ENCODE measurements at places on chromosomes 6 and 20.

DNA sequence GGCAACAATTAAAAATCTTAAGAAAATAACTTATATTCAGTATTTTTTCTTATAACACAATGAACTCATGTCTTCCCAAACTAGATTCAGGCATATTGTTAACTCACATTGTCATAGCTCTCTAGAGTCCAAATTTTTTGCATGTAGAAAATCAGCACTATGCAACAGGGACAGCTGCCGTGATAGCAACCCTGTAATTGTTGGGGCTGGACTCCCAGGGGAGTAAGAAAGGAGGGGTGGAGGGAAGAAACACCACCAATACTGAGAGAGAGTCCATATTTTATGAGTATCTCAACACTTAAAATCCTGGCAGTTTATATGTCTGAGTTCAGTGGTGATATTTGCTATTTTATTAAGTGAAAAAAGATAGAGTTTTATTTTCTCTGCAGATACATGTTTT lies 89.6 kb upstream of the HS3ST5 start:
- no peak for DNase-seq

DNA sequence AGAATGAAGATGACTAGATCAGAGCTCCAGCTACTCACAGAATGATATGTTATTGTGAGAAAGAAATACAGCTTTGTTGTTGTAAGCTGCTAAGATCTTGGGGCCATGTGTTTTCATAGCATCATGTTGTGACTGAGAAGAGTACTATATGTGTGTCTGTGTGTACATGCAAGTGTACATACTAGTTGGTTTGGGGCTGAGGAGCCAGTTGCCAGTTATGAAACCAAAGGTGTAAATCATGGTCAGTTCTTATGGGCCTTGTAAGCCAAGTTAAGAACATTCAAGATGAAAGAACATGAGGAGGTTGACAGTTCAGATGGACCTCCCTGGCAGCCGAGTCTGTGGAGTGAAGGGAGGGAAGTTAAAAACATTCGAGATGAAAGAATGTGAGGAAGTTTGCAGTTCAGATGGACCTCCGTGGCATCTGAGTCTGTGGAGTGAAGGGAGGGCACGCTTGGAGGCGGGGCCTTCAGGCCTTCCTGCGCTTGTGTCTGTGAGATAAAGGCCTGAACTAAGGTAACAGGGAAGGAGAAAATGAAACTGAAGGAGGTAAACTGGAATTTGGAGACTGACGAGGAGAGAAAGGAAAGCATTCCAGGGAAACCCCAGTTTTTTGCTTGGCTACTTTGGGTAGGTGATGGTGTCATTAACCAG lies 13.9 kb downstream of the AFDN start:
- no peak for DNase-seq

DNA sequence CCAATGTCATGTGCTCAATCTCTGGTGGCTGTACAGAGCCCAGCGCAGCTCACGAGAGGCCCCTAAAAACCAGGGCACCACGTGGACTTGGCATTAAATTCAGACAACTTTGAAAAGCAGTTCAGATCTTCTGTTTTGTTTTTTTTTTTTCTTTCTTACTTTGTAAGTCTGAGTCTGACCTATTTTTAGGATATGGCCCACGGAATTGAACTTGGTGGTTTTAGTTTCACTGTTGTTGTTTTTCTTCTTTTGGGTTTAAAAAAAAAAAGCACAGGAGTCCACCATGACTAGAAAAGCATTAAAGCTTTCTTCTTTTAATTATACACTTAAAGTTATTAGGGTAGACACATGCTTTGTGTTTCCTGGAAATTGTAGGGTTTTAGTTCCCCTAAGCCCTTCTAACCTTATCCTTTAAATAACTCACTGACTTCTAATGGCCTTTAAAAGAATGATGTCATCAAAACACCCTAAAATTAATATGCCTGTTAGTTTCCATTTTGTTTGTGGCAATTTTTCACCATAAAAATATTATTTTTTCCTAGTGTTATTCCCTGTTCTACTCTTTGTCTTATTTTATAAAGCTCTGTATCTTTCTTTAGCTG lies 48.5 kb upstream of the CCN2 start:
- DNase-seq: no peak

GRCh38 chr6:56899311-56899710 lies 55.6 kb upstream of the BEND6 start:
- no peak for DNase-seq

DNA sequence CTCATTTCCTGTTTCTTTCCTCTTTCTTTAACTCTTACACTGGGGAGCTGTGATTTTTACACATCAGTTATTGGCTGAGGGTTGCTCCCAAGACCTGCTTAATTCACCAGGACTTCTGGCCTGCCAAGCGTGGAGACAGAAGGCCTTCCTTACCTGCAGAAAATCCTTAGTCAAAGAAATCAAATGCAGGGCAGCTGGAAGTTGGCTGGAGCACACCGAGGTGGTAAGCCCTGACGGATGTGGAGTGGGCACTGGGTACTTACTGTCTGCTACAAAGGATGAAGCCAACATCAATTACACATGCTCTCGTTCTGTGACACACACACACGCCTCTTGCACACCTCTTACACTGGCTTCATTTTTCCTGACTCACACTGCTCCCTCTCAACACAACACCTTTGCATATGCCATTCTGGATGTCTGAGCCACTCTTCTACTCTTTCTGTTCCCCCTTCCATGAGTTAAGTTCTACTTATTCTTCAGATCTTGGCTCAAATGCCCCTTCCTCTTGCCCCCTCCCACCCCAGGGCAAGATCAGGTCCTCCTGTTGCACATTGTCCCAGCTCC lies 61.6 kb downstream of the TTI1 start:
- DNase-seq: no peak

GRCh38 chr6:14664621-14665315 lies 547.2 kb downstream of the CD83 start:
- DNase-seq: no peak

DNA sequence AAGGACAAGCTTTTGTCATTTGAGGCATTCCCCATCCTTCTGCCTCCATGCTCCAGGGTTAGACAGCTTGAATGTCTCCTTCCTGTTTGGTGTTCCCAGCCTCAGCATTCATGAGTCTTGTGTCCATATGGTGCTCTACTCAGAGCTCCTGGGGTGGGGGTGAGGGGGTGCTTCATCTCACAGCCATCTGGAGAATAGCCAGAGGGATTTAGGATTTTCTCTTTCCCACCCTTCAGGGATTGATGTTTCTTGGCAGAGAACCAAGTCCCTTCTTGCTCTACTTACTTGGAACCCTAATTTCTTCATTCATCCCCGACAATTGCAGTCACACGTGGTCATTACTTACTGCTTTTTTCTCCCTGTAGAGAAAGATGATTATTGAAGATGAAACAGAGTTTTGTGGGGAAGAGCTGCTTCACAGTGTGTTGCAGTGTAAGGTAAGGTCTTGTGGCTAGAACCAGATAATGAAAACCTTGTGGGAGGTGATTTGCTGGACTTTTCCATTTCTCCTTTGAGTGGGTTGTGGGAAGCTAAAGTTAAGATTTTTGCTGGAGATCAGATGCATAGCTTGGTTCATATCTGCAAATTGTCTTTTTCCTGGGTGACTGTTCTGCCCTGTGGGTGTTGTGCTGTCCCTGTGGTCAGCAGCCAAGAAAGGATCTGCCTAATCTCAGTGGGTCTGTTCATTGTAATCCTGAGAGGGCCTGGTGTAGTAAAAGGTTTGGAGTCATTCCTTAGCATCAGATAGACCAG lies 18.6 kb downstream of the CMTR1 start:
- no peak for DNase-seq

- DNase-seq: no peak
Measured at GRCh38 chr20:22617160-22617559, 32.8 kb upstream of the FOXA2 start.

DNA sequence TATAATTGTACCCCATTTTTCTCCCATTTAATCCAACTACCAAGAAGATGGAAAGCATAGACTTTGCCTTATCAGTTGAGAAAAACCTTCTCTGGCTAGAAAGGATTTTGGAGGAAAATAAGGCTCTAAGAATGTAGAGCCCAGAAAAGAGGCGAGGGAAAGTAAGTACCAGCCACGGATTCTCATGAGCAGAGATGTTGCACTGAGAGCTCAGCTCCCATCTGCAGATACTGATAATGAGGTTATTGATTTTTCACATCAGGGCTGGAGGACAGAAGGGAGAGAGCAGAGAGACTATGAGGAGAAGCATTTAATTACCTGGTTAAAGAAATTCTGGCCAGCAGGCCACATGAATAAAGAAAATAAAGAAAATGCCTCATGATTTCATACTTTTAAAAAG lies 104.4 kb upstream of the FAM184A start:
- no peak for DNase-seq

GRCh38 chr20:61252601-61253263 lies 671 bp downstream of the CDH4 start:
- DNase-seq: no peak

- DNase-seq: no peak
Measured at GRCh38 chr6:45256697-45257695, 71.1 kb upstream of the RUNX2 start.

DNA sequence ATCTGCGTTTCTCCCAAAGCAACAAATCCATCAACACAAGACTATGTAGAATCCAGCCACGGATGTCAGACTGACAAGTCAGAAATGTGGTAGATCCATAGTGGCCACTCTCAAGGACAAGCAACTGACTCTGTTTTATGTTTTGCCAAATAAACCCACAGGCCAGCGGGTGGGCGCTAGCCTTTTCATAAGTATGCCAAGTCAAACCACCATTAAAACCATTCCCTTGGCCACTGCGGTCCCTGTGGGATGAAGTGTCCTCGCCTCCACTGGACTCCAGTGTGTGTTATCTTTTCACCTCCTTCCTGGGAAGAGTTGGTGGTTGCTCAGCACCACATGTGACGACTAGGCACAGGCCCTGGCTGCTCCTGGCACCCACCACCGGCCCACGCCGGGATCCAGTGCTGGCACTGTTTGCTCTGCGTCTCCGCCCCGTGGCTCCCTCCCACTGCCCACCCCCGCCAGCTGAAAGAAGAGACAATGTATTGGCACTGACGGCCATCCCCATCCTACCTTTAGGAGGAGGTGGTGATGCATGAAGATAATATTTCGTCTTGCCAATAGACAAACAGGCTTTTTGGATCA lies 103.4 kb downstream of the FOXC1 start:
- no peak for DNase-seq

DNA sequence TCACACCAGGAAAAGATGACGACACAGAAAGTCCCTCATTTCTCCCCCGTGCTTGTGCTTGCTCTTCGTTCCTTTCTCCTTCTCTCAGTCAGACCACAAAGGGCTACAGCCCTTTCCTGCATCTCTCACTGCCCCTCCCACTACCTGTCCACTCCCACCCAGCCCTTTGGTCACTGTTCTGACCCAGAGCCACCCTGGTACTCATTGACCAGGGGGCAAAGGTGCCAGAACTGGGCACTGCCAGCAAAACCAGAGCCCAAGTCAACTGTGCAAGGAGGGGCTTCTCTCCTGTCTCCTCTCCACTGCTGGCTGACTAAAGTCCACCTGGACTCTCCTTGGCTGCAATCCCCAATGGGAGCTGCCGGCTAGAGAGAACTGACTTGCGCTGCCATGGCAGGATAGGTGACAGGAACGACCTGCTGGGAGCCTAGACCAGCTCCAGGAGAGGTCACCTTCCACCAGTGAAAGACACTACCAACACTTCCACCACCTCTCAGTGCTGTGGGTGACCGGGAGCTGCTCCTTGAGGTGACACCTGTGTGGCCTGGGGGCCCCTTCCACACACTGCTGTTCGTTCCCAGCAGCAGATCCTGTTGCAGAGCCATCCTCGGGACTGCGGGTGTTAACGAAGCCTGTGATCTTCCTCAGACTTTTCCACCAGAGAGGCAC lies 32.8 kb downstream of the KCNK17 start:
- DNase-seq: no peak

- no peak for DNase-seq
Measured at GRCh38 chr20:16816192-16816591, 68.0 kb downstream of the OTOR start.

DNA sequence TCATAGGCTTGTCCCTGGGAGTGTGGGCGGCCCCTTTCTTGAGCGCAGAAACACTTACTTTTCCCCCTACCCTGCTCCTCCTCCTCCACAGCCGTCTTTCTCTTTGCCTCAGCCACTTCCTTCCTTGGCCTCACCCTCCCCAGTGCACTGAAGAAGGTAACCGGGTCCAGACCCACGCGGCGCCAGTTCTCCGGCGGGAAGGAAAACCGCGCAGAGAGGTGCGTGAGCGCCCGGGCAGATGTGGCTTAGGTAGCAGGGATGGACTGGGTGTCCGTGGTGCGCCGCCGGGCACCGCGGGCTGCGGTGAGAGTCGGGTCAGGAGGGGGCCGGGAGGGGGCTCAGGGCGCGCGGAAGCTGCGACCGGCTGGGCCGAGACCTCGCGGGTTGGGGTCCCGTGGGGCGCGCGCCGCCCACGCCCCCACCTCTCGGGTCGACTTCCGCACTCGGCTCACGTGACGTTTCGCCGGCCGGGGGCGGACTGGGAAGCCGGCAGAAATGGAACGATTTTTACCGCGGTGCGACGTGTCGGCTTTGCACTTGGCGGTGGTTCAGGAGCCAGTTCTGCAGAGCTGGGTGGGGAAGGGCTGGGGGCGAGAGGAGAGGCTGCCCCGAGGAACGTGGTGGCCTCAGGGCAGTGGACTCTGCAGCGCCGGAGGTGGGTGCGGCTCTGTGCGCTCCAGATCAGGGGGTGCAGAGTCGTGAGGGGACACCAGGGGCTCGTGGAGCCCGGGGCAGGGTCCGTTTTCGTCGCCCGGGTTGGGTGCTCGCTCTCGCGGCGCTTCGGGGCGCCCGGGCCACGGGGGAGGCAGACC lies at the start of gene ABRACL:
ABRACL (plus strand) TSS at position 88 of the 812 bp plus-strand sequence. CDS start 5,416 bp downstream, outside the sequence.
- peak; percentile 78 for DNase-seq

DNA sequence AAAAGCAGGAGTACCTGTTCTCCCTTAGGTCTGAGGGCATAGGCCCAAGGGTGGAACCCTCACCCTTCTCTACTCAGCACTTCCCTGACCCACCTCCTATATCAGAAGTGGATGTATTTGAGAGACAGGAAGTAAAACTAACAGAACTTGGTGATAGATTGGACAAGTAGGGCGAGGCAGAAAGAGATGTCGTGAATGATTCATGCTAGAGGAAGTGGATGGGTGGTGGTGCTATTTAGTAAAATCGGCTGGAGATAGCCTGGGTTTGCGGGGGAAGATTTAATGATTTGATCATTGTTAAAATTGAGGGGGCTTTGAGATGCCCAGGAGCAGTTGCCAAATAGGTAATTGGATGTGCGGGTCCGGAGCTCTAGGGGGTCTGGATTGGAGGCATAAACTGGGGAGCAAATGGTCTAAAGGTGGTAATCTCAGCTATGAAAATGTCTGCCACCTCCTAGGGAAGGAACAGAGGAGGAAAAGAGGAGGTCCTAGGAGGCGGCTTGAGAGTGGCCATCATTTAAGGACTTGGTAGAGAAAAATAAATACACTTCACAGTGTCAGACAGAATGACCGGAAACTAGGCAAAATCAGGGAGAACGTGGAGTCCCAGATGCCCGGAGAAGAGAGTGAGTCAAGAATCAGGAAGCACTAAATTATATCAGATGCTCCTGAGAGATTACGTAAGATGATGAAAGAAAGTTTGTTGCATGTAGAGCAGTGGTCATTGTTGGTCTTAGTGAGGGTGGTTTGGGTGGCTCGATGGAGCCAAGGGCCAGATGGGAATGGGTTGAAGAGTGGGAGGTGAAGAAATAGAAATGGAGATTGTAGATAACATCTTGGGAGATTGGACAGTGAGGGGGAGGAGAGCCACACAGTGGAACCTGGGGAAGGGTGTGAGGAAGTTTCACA lies 142.0 kb downstream of the CEP57L1 start:
- no peak for DNase-seq
